Left renal cortex interstitium (tissue), 4 donors: ENCODE measurements at places on chromosomes 2 and 18.

DNA sequence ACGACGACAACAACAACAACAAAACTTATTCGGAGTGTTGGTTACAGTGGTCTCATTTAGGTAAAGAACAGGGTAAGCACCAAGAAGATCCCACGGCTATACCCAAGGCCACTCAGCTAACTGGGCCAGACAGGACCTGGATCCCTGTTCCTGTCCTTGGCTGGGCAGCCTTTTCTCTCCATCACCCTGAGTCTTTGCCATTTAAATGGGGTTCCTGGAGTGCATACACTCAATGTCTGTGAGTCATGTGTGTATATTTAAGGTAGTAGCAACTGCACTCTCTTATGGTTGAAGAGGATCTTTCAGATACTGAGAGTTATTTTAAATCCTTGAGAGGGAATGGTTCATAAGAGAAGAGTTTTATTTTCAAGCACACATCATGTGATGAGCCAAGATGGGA lies 35.3 kb downstream of the ADCYAP1 start:
- DNase-seq, result no peak

DNA sequence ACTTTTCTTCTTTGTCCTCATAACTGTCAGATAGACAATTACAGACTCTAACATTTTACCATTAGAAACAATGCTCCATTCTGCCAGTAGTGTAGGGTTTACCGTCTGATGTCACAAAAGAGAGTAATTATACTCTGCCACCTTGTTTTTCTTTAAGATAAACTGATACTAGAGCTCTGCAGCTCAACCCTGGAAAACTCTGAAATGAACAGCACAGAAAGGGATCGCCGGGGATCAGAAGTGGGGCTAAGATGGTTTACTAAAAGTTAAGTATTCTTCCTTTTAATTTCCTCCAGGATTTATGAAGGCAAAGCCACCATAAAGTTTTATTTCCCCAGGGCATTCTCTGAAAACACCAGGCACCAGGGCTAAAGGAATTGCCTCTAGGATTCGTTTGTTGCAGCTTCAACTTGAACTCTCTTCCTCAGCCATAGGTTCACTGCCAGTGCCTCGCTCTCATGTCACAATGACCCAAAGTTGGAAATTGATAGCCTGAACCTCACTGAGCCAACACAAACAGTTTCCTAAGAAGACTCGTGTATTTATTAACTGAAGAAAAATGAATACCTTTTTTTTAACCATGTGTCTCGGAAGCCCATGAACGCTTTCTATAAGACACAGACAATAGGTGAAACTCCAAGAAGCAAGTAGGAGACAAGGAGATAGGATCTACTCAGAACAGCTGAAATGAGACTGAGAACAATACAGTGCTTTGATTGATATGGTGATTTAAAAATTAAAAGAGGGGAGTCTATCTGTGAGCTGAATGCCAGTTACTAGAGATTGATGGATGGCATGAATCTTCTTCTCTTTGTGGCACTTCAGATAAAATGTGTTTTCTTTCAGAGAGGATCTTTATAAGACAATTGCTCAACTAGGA lies 121.5 kb upstream of the SPATS2L start:
- no peak for DNase-seq

- no peak for DNase-seq
Observed at GRCh38 chr2:229490167-229490566, 219.1 kb upstream of the PID1 start.

DNA sequence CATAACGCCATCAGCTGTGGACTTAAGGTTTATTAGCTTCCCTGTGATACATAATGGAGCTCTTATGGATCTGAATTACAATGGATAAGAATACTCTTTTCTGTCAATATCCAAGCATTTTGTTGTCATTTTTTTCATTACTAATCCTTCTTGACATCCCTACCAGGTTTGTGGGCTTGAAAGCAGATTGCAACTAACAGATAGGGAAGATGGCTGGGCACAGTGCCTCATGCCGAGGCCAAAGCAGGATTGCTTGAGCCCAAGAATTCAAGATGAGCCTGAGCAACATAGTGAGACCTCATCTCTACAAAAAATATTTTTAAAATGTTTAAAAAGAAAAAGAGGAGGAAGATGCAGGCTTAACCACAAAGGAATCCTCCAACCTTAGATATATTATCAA lies 42.4 kb downstream of the ASXL2 start:
- DNase-seq, result no peak

GRCh38 chr2:50722776-50723175 lies 309.2 kb downstream of the NRXN1 start:
- no peak for DNase-seq

GRCh38 chr2:37774976-37775907 lies 103.8 kb upstream of the CDC42EP3 start:
- DNase-seq, result no peak
